Caki2 (cell line): ENCODE measurements at places on chromosomes 13 and 19. TPM values are rescaled to one million over a fixed set of nuclear protein-coding genes. Genes with fewer than 3 reads are reported as not detected.

DNA sequence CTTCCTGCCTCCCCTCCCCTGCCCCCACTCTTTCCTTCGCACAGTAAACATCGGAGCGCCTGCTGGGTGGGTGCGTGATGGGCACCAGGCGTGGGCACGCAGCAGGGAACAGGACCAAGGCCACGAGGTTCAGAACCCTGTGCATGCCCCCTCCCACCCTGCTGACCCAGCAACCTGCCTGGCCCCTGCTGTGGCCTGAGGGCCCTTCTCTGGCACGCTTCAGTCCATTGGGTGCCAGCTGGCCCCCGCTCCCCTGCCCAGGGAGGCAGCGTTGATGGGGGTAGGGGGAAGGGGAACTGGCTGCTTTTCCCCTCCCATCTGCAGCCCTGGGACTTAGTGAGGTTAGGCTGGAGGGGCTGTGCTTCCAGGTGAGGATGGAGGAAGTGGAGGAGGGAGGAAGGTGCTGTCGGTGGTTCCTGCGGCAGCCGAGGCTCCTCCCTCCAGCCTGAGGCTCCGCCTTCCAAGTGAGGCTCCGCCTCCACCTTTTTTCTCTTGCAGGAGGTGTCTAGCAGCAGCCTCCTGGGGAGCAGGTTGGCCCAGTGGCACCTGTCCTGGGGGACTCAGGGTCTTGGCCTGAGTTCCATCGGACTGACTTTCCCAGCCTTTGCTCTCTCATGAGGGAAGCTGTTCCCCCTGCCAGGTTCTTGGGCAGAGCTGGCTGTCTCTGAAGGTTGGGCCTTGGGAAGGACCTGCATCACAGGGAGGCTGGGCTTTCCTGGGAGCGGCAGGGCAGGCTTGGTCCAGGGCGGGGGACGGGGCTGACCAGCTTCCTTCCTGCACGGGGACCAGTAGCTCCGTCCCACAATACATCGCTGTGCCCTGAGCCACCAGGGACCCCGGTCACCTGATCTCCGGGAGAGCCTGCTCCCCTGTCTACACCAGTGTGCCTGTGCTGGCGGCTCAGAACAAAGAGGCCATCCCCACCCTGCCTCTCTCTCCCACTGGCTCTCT is 7.3 kb downstream of the PIAS4 start:
- no peak for DNase-seq

GRCh38 chr13:50153876-50154275 is 138.6 kb downstream of the KCNRG start:
- no peak for DNase-seq

DNA sequence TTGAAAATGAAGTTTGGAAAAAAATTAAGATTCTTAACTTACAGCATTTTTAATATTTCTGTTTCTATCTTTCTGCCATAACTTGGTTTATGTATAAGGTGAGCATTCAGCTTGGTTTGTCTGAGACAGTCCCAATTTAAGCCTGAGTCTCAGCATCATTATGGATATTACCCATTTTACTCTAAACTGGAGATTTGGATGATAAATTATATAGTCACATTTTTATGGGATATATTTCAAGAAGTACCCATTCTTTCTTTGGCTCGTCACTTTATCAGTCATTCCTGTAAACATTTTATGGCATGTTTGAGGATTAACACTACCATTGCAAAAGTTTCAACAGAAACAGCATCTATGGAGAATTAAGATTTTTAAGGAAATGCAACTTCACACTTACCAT is 1129.0 kb upstream of the PCDH9 start:
- DNase-seq: no peak

Gene ZNF846
- total RNA-seq: 3.8 and 33.3 TPM in 2 replicates

Gene RETN
- total RNA-seq: not detected in 2 replicates

GRCh38 chr19:18772620-18773587 is 18.2 kb downstream of the COMP start:
- DNase-seq: no peak

Gene EHD2
- total RNA-seq: 7.4 and 12.4 TPM in 2 replicates

DNA sequence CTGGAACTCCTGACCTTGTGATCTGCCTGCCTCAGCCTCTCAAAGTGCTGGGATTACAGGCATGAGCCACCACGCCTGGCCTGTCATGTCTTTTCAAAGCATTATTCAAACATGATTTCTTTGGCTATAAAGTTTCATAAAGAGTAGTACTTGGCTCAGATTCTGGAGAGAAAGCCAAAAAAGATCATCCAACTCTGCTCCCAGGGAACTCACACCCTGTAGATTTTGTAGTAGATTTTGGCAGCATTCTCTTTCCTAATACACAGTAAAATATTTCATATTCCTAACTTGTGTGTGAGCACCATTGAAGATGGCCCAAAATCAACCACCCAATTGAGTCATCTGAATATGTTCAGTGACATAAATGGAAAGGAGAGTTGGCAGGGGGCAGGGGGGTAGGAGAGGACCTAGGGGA is 48.4 kb downstream of the CAB39L start:
- no peak for DNase-seq

GRCh38 chr13:86810361-86810760 is 860.8 kb upstream of the SLITRK5 start:
- no peak for DNase-seq

DNA sequence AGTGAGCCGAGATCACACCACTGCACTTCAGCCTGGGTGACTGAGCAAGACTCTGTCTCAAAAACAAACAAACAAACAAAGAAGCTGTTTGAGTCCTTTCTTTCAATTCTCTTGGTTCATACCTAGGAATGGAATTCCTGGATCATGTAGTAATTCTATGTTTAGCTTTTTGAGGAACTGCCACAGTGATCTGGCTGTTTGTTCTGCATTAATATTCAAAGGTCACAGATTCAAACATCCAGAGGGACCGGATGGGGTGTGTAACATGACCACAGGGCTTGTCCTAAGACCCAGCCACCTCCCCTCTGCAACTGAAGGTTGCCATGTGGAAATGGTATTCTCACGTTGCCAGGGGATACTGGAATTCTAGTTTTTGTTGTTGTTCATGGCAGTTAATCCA is 10.2 kb downstream of the COLGALT1 start:
- DNase-seq: peak; percentile 86

- no peak for DNase-seq
These were observed 849 bp downstream of the GAS6 start for GRCh38 chr13:113862931-113863523.

DNA sequence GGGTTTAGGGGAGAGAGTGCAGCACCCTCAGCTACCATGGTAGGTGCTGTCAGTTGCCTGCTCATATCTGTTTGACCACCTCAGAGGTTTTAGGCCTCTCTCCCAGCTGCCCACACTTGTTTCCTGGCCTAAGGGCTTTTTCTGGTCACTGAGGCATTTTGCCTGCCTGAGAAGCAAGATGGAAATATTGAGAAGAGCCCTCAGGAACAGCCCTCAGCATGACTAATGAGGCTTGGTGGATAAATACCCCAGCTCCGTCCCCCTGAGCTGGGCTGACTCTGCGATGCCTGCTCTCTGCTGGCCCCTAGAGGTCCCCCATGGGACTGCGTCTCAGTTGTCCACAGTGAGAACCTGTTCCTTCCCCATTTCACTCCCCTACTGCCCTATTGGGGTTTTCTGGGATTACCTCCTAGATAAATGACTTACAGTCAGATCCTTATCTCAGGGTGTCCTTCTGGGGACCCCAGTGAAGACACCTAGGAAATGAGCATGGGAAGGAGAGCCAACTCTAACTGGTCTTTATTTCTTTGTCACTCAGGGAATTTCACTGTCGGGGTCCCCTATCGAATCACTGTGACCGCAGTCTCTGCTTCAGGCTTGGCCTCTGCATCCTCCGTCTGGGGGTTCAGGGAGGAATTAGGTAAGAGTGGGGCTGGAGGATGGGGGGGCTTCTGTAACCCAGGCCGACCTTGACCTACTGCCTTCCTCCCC is 13.3 kb downstream of the PALM3 start:
- DNase-seq: peak; percentile 17

- no peak for DNase-seq
These were observed 4.2 kb upstream of the PLAUR start for GRCh38 chr19:43674183-43674582.

DNA sequence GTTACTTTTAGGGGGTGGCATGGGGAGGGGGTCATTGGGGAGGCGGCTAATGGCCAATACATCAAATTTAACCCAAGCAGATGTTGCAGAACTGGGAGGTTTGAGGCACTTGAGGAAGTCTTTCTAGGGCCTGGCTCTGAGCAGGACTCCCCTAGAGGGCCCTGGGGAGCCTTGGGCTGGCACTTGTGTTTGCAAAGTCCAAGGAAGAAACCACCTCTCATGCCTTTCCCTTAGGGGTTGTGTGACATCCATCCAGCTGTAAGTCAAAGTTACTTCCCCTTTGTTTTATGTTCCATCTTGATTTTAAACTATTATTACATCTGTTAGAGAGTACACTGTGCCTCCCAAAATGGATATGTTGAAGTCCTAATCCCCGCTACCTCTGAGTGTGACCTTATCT is 159.9 kb downstream of the KATNAL1 start:
- DNase-seq: no peak

DNA sequence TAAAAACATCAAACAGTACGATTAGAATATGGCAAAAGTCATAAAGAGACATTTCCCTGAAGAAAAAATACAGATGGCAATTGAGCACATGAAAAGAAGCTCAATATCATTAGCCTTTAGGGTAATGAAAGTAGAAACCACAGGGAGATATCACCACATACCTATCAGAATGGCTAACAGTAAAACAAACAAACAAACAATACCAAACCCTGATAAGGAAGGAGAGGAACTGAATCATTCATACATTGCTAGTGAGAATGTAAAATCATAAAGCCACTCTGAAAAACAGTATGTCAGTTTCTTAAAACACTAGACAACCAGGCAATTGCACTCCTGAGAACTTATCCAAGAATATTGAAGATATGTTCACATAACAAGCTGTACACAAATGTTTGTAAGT is 1342.5 kb upstream of the SLC10A2 start:
- DNase-seq: no peak

DNA sequence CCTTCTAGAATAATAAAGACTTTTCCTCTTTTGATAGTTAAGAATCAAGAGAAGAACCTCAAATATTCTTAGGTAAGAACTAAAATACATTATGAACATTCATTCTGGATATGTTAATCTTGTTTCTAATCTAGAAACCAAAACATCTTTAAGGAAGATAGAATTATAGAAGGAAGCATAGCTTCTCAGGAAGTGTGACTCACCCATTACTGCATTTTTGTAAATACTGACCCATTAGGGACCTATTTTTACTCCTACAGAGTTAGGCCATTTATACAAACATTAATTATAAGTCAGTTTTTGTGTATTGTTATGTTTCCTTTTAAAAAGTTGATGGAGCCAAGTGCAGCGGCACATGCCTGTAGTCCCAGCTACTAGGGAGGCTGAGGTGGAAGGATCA is 147.1 kb downstream of the NUFIP1 start:
- DNase-seq: no peak

- DNase-seq: no peak
These were observed 35.1 kb downstream of the RNF6 start for GRCh38 chr13:26186995-26187394.

DNA sequence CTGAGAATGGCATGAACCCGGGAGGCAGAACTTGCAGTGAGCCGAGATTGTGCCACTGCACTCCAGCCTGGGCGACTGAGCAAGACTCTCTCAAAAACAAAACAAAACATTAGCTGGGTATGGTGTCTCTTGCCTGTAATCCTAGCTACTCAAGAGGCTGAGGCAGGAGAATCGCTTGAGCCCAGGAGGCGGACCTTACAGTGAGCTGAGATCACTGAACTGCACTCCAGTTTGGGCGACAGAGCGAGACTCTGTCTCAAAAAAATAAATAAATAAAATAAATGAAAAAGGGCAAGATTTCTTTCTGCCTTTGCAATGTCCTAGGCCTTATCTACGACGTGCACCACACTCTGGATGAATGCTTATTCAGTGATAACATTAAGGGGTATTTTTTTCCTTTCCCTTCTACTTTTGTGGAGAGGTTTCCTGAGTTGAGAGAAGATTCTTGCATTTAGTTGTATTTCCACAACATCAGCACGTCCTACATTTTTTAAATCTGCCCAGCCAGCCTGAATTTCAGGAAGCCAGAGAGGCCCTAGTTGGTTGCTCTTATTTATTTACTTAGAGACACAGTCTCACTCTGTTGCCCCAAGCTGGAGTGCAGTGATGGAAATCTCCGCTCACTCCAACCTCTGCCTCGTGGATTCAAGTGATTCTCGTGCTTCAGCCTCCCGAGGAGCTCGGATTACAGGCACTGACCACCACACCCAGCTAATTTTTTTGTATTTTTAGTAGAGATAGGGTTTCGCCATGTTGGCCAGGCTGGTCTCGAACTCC is 26.1 kb upstream of the OR1M1 start:
- DNase-seq: peak; percentile 82

DNA sequence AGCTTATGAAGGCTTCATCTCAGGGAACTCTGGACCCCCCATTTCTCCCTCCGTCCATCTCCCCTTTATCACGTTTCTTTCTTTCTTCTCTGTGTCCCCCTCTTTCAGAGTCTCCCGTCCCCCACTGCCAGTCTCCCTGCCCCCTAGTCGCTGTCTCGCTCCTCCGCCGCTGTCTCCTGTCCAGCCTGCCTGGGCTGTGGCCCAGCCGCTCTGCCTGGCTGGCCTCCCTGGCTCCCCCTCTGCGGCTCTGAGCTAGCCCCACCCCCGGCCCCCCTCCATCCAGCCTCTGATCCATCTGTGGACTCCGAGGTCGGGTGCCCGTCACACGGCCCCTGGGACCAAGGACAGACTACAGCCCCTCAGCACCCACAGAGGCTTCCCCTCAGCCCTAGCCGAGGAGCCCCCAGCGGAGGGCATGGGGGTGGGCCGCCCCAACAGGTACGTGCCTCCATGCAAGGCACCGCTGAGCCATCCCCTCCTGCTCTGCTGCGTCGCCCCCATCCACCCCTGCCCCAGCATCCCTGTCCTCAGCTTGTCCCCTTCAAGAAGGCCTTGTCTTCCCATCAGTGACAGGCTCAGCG is 1.1 kb upstream of the KCNJ14 start:
- no peak for DNase-seq

DNA sequence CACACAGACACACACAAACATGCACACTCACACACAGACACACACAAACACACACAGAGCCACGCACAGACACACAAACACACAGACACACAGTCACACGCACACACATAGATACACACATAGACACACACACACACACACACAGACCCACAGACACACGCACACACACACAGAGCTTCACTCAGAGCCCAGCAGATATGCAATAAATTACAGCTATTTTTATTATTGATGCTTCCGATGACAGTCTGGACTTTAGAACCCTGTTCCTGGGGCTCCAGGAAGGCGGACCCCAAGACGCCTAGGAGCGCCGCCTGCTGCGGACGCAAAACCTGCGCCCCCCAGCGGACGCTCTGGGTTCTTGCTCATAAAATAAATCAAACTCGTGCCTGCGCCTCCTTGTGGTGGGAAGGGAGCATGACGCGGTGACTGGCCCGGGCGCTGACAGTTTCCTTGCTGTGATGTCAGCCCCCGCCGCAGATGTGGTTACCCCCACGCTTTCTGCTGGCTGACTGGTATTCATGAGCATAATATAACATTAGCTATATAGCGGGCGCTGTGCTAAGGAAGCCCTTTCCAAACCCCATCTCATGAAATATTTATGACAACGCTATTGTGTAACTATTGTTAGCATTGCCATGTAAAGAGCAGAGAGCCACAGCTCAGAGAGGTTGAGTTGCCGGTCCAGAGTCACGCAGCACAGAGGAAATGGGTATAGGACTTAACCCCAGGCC is 64.4 kb upstream of the TM9SF2 start:
- peak; percentile 72 for DNase-seq

Gene FPR3
- not detected in 2 replicates for total RNA-seq

Gene CYP4F22
- not detected in 2 replicates for total RNA-seq
